ENCODE measurements at places on chromosomes 6 and 20.

DNA sequence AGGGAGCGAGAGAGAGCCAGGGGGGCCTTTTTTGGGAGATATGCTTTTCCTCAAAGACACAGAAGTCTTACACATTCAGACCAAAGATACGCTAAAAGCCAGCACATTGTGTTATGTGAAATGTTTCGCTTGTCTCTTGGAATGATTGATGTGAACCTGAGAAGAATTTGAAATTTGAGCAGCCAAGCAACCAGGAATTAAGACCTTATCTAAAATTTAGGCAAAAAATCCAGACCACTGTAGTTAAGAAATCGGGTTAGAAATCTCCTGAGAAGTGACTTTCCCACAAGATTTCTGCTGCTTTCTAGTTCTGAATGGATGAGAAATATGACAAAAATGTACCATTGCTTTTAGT is 223.2 kb upstream of the GMDS start:
- no peak for DNase-seq

- no peak for DNase-seq
These were observed 94.6 kb downstream of the EPB41L2 start for GRCh38 chr6:130968476-130968875.

DNA sequence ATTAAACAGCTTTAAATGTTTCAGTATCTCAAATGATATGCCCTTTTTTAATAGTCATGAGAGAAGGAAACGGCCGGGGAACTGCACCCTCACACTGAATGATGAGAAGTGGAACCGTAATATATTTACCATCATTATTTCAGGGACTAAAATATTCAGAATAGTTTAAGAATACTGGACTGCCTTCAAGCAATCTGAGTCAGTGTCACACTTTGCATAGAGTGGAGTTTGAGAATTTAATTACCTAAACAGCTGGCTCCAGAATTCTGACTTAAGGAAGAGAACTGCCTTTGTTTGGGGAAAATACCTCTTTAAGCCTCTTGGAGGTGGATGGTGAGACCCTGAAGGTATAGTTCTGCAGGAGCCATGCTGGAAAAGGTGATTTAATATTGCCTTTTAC is 135.9 kb upstream of the EPHA7 start:
- no peak for DNase-seq

GRCh38 chr6:5308066-5308465 is 46.8 kb downstream of the FARS2 start:
- no peak for DNase-seq

DNA sequence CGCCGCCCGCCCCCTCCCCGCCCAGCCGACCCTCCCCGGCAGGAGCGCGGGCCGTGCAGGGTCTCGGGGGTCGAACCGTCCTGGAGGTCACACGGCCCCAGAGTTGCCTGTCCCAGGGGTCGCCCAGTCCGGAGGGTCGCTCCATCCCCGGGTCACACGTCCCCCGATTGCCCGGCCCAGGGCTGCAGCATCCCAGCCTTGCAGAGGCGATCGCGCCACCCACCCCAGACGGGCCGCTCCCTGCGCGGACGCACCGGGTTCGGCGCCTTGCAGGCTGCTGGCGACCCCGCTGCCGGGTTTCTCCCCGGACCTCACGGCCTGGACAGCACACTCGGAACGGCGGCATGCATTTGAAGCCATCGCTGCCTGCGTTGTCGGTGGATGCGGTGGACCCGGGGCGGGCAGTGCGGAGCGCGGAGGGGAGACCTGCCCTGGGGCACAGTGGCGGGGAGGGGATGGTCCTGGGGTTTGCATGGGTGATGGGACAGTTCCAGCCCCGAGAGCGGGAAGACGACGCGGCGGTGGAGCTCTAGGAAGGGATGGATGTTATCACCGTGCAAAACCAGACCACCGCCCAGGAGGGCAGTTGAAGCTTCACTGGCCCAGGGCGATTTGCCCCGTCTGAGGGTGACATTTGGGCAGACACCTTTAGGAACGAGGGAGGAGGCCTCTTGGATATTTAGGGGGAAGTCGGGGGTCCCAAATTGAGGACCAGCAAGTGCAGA is 22.7 kb upstream of the FRMD1 start:
- DNase-seq: no peak

- DNase-seq: no peak
These were observed 187.1 kb downstream of the BMP7 start for GRCh38 chr20:57079031-57080005.

DNA sequence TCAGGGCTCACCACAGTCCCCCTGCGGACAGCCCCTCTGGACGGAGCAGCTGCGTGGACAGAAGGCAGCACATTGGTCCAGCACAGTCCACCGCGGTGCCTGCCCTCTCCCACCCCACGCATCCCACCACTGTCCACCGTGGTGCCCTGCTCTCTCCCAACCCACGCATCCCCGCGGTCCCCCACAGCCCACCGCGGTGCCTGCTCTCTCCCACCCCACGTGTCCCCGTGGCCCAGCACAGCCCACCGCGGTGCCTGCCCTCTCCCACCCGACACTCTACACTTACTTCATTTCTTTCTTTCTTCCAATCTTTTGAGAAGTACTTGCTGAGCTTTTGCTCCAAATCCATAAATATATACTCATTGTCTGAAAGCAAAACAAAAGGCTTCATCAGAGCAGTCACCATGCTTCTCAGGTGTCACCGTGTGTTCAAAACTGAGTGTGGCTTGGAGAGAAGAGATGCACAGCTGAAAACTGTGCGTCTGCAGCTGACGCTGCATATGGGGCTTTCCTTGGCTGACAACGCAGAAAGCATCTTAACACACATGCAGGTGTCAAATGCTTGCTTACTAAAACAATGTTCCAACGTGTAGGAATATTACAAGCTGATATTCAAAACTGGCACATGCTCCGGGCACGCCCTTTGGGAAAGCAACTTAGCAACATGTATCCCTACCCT is 11.8 kb downstream of the FRMD1 start:
- DNase-seq: no peak

DNA sequence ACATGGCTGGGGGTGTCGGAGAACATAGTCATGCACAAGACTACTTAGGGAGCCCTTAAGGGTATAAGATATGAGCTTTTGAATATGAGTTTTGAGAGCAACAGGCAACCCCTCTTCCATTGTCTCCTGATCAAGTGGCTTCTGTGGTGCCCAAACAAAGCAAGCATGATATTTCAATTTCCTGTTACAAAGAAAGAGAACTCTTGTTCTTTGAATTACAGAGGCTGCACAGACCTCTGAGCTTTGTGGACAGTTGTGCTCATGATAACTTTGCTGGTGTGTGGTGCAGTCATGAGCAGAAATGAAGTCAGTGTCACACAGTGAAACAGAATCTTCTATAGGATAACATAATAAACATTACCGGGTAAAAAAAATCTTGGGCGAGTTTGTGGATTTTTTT is 66.8 kb upstream of the THEMIS start:
- no peak for DNase-seq

DNA sequence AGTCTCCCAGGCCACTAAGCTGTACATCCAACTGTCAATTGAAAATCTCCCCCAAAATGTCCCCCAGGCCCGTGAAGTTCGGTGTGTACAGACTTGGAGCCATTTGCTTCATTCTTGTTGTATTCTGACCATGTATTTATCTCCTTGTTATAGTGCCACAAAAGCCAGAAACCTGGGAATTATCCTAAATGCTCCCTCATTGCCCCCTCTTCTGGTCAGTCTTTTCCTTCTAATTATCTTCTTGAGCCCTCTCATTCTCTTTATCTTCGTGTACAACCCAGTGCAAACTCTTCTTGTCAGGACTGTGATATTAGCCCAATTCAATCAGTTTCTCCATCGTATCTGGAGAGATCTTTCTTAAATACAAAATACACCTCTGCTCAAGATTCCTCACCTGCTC is 64.7 kb downstream of the RFX6 start:
- no peak for DNase-seq

DNA sequence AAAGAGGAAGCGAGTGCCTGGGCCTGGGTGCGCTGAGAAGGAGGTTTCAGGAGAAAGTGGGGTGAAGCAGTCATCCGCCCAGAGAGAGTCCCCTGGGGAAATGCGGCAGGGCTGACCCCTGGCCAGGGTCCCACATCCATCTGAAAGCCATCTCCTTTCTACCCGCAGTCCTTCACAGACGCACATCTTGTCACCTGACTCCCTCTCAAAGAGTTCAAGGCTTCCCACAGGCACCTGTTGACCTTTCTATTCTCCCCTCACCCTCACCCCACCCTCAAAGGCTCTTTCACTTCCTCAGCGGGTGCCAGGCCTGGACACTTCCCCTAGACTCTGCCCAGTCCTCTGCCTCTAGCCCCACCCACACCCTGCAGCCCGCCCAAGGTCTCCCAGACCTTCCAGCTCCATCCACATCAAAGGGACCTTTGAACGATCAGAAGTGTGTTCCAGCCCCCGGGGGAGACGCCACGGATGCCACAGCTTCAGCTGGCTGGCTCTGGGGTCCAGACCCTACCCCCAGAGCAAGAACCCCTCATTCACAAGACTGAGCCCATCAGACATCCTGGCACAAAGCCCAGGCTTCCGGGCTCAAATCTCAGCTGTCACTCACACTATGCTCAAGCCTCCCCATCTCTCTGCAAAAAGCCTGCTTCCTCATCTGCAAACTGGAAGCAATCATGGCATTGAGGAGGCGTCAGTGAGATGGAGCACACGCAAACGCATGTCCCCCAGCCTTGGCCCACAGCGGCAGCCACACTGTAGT is 2.1 kb downstream of the CTSZ start:
- DNase-seq: no peak

DNA sequence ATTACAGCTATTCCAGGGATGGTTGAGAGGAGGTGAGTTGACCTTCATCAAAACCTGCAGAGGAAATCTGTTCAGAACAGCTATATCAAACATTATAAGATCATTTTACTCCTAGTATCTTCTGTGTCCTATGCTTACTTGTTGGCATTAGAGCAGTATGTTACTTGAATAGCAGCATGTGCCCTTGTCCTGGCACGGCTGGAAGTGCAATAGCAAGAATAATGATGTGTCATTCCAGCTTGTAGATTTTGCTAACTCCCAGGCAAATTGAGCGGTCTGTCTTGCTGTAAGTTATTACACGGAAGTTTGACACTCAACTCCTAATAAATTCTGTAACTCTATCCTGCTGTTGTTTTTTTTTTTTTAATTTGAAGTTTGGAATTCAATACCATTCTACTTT is 385.5 kb downstream of the TENT5A start:
- no peak for DNase-seq

DNA sequence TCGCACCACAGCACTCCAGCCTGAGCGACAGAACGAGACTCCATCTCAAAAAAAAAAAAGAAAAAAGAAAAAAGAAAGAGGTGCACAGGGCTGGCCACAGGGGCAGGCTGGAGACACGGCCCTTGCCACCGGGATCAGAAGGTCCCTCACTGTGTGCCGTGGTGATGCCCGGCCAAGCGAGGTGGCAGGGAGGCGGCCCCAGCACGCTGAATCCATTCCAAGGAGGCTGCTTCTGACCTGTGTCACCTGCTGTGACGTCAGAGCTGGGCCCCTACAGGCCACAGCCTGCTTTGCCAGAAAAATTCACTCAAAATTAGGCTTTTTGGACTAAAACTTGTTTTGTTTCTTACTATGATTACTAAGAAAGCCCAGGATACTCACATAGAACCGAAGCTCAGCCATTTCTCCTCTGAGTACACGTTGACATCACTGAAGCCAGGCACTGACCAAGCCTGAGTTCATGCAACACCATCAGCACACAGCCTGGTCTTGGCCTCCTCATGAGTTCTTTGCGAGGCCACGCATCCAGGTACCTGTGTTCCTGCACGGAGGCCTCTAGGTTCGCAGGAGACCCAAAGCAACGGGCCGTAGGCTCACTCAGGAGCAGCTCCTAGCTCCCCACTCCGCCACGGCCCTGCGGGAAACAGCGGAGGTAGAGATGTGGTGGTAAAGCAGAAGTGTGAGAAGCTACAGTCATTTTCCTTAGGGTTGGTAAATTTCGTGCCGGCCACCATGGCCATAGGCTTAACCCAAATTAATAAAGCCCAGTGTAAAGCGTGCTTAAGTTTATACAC is 67.8 kb downstream of the THBS2 start:
- DNase-seq: no peak

DNA sequence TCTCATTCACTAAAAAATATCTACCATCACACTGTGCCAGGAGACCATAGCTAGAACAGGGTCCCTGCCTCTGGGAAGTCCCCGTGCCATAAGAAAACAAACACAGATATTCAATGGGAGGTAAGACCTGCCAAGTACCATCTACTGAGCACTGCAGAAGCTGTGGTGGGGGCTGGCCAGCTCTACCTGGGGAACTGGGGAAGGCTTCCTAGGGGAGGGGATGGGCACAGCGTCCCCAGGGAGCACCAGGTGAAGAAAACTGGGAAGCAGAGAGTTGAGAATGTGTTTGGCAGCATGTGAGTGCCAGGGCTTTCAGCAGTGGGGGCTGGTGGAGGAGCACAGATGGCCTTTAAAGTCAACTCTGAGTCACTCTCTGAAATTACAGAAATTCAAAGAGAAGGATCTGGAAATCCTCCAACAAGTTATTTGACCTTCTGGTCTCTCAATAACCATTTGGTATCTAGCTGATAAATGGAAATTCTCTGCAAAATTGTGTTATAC is 85.2 kb downstream of the SHLD1 start:
- DNase-seq: no peak

DNA sequence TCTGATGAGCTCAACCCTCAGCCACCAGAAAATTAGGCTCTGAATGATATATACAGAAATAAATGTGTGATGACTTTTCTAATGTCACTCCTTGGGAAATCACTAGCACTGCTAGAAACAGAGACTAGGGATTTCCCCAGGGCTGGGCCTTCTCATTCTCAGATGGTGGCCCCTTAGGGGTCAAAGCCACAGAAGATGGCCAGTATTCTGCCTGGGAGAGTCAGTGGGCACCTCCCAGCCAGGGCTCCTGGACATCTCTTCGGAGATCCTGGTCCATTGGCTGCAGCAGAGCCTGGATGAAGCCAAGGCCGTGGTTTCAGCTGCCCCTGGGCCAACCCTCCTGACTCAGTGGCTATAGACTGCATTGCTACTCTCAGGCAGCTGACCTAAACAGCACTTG is 276.9 kb upstream of the SUPT3H start:
- DNase-seq: no peak

DNA sequence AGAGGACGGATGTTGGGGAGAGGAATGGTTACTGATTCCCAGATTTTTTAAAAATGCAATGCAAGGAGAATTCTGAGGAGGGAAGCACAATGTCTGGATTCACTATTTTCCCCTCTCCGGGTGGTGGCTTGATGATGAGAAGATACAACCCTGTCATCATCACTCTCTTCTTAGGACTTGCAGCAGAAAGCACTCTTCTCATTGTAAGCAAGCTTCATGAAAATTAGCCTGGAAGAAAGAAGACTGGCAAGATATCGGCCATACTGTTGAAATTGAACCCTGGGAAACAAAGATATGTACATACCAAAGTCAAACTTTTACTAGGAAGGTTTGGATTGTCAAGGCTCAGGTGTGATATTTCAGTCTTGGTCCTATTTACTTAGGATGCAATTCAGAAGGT is 195.7 kb downstream of the EDN1 start:
- no peak for DNase-seq

GRCh38 chr6:167279766-167280446 is 11.2 kb upstream of the UNC93A start:
- no peak for DNase-seq

GRCh38 chr6:121305957-121306607 is 28.2 kb downstream of the TBC1D32 start:
- peak; percentile 4 for DNase-seq
